ENCODE measurements at places on chromosomes 2 and 18.
A peak's percentile ranks its signal among the peaks of the same experiment; 100 is the strongest.

GRCh38 chr2:163132850-163133249 lies 294.3 kb upstream of the KCNH7 start:
- DNase-seq, result peak; percentile 4

DNA sequence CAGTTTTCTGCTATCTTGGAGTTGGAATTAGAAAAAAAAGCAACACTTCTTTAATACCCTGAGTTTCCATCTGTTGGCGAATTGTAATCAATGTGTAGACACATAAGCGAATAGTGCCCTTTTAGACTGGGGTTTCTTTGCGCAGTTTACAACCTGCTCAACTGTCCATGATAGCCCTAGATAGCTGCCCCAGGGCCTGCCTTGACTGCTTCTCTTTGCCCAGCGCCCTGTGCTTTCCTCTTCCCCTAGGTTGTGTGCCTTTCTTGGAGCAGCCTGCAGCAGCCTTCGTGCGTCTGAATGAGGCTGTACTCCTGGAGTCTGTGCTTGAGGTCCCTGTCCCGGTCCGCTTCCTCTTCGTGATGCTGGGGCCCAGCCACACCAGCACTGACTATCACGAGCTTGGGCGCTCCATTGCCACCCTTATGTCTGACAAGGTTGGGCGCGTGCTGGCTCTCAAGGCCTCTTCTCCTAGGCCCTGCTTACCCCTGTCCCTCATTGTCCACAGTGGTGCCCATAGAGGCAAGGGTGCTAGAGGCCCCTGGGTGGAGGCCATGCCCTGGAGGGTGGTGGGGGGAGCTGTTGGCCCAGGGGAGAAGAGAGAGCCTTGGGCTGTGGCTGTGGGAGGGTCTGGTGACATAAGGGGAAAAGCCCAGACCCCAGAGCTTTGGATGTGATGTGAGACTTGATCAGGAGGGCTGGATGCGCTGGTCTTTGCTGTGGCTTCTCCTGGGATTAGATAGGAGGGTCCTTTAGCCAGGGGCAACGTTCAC lies 6.9 kb downstream of the SLC4A3 start:
- no peak for DNase-seq

DNA sequence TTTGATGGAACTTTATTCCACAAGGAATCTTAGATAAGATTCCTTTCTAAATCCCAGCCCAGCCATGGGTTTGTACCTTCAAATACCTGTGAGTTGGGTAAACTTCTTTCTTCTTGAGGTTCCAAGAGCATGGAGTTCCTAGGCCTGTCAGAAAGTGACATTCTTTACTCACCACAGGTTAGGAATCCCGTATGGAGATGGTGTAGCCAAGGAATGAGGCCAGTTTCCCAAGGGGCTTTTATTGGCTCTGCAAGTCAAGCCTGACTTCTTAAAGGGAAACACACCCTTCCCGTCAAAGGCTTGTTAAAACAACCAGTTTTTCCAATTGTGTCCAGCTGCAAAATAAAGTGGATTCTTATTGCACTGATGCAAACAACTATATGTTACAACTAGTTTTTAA lies 45.8 kb downstream of the STK17B start:
- DNase-seq, result no peak

GRCh38 chr2:239341146-239341732 lies 59.6 kb downstream of the HDAC4 start:
- no peak for DNase-seq

DNA sequence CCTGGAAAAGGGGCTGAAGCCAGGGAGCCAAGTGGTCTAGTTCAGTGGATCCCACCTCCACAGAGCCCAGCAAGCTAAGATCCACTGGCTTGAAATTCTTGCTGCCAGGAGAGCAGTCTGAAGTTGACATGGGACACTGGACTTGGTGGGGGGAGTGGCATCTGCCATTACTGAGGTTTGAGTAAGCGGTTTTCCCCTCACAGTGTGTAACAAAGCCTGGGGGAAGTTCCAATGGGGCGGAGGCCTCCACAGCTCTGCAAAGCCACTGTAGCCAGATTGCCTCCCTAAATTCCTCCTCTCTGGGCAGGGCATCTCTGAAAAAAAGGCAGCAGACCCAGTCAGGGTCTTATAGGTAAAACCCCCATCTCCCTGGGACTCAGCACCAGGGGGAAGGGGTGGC lies 144.4 kb downstream of the PTPRM start:
- DNase-seq, result peak; percentile 7

- DNase-seq, result no peak
Observed at GRCh38 chr2:63438181-63438580, 150.1 kb downstream of the WDPCP start.

- DNase-seq, result no peak
Observed at GRCh38 chr2:11578081-11578948, 44.5 kb downstream of the GREB1 start.

DNA sequence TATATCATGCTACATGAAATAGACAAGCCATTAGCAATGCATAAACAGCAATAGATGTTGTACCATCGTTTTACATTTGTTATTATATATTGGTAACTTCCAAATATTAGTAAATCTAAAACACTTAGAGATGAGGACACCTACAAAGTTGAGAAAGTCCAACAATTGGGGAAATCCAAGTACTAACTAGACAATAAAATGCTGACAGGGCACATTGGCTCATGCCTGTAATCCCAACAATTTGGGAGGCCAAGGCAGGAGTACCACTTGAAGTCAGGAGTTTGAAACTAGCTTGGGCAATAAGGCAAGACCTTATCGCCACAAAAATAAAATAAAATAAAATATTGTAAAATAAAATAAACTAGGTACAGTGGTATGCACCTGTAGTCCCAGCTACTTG lies 1023.1 kb downstream of the SUCLG1 start:
- no peak for DNase-seq

DNA sequence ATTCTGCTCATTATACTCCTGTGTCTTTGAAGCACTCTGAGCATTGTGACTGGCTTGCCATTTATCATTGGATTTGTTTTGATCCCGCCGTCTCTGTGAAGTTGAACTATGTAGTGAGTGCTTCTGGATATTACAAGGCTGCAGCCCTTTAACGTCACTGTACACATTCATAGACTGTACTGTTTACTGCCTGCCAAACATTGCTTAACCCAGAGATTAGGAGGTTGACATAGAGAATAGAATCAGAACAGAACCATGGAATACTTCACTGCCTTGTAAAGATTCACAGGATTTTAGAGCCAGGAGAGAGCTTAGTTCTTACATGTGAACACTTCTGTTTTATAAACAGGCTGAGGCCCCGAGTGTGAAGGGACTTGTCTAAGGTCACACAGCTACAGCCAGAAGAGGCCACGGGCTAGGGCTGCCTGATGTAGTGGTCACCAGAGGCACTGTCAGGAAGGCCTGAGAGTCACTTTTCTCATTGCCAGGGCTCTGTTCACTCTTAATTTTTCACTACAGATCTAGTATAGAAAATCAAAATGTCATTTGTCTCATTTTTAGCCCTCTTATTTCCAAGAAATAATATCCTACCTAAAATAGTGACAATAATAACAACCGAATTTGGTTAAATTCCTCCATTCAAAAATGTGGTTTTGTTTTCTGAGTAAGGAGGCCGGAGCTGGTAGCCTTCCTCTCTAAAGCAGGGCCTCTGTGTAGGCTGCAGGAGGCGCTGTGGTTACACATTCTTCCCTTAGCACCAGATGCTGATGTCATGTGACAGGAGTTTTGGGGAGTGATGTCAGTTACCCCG lies 87.9 kb downstream of the UGGT1 start:
- DNase-seq, result peak; percentile 69

- no peak for DNase-seq
Observed at GRCh38 chr2:197196541-197197180, 113.9 kb downstream of the ANKRD44 start.

DNA sequence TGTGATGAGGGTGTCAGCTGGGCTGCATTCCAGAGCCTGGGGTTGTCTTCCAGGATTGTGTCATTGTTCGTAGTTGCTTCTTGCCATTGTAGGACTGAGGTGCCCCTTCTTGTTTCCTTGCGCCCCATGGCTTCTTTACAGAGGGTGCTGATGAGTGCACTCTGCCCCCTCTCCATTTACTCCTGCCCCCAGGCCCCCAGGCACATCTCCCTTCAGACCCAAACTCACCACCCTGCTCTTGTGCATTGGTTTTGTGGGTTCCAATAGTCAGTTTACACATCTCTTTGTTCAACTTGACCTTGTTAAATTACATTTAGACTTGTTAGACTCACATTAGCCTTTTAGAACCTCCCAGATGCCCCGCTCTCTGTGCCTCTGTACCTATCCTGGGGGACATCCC lies 33.1 kb downstream of the HJURP start:
- no peak for DNase-seq

DNA sequence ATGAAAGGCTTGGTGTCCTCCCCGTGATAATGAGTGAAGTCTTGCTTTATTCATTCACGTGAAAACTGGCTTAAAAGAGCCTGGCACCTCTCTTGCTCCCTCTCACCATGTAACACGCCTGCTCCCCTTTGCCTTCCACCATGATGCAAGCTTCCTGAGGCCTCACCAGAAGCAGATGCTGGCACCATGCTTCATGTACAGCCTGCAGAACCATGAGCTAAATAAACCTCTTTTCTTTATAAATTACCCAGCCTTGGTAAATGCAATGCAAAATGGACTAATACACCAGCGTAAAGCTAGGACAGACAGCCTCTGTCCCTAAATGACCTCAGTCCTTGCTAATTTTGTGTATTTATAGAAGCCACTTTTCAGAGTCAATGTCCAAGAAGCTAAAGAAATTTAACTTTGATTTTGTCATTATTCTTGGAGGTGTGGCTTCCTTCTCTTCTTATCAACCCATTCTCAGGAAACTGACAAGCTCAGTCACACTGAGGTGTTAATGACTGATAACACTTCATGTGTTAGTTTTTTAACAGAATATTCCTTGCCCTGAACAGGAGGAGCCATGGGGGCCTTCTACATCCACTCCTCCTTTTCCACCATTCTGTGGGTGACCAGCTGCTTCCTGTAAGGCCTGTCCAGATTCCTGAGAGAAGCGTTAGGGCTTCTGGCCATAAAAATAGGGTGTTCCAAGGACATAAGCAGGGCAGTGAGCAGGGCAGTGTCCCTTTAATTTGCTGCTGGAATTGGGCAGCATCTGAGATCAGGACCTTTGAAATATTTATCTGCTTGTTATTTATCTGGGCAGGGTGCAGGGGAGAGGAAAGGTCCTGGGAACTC lies 38.0 kb upstream of the EPAS1 start:
- DNase-seq, result no peak

DNA sequence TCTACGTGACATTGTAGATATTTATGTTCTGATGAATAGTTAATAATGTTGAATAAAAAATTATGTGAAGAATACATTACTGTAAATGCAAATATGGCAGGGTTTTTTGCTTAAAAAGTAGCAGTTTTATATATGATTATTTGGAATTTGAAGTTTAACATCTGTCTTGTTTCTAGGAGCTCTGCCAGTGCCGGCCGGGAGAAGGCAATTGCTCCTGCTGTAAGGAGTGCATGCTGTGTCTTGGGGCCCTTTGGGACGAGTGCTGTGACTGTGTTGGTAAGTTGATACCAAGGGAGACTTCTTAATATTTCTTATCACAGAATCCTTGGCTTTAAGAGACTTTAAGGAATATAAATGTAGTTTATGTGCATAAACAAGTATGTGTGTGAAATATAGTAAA lies 25.2 kb downstream of the TWSG1 start:
- no peak for DNase-seq

- DNase-seq, result no peak
Observed at GRCh38 chr18:47842836-47843235, 87.6 kb downstream of the SMAD2 start.

DNA sequence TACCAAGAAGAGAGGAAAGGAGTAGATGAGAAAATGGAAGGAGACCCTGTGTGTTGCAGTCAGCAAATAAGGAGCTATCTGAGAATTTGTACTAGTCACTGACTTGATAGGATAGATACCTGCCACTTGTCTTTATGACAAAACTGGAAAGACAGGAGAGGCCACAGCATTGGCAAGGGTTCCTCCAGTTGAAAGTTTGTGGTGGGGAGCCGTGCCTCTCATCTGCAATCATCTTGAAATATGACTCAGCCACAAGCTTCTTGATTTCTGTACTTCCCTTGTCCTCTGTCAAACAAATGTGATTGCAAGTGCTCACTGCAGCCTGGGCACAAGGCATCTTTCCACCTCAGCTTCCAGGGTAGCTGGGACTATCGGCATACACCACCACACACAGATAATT lies 99.1 kb downstream of the GREB1L start:
- peak; percentile 44 for DNase-seq

- no peak for DNase-seq
Observed at GRCh38 chr2:160289831-160290230, 89.8 kb upstream of the ITGB6 start.

- no peak for DNase-seq
Observed at GRCh38 chr2:113334147-113334546, 55.4 kb upstream of the PAX8 start.

DNA sequence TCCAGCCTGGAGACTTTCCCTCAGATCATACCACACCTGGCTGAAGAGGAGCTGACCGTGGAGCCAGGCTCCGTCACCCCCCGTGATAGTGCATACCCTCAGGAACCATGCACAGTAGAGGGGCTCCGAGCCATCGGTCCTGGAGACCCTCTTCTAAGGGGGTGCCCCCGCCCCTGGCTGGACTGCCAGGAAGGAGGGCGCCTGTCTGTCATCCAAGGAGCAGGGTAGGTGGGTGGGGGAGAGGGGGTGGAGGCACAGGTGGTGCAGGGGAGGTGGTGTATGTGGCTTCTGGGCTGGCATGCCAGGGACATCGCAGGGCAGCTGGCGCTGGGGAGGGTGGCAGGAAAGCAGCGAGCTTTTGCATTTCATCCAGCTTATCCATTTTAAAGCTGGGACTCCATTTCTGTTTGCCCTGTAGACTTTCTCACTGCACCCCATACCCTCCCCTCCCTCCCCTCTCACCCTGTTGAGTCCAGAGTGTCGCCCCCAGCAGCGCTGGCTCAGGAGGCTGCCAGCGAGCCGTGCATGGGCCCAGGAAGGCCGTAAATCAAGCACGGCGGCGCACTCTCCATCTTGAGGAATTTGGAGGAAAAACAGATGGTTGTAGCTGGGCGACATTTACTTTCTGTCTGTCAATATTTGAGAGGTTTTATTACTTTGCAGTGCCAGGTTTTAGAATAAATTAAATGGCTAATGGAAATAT lies 56.2 kb upstream of the HS6ST1 start:
- DNase-seq, result peak; percentile 30

DNA sequence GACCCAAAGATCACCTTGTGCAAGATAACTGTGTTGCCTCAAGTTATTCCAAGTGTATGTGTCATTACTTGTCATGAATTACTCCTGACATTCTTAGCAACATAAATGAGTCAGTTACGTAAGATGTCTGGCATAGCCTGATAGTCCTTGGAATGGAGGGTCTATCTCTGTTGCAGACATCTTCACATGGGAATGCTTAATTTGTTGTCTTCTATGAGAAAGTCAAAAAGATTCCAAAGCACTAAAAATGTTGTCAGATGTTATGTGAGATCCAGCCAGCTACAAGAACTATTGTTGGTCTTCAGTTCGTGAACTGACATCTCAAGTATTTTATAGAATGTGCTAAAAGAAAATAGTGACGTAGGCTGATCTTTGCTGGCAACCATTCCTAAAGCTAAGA lies 178.2 kb upstream of the RASGRP3 start:
- peak; percentile 47 for DNase-seq

DNA sequence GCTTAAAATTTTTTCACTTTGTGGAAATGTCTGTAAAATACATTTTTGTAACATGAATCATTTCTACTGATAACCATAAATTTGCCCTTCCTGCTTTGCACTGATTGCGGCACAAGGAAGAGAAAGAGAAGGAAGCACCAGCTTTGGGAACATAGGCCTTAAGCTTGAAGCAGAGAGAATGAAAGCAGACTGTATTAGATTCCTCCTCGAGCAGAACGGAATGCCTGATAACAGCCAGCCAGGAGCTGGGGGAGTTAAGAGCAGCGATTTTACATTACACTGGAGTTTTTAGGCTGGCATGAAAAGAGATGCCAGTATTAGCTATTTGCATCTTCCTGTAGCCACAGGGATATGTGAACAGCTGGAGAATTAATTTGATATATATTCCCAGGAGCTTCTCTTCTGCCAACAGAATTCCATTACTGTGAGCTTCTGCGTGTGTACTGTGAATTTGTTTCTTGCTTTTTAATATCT lies 33.5 kb downstream of the CRIM1 start:
- peak; percentile 75 for DNase-seq

All from EL (cell line).